ENCODE measurements at places on chromosomes 1 and 21. TPM values are rescaled to one million over a fixed set of nuclear protein-coding genes. Genes with fewer than 3 reads are reported as not detected.

The MANEAL gene
- total RNA-seq: 0.30 TPM

The TLR5 gene
- 0.14 TPM for total RNA-seq

The BSND gene
- total RNA-seq: not detected

The CRABP2 gene
- total RNA-seq: 19.9 TPM

The COPA gene
- total RNA-seq: 428 TPM

The VANGL1 gene
- 9.5 TPM for total RNA-seq

The GPATCH2 gene
- 20.6 TPM for total RNA-seq

The ZNF683 gene
- total RNA-seq: not detected

The EPHA8 gene
- not detected for total RNA-seq

The RNF187 gene
- 118 TPM for total RNA-seq

The PLEKHG5 gene
- total RNA-seq: 11.3 TPM

The MCOLN2 gene
- total RNA-seq: 0.30 TPM

The TEX50 gene
- total RNA-seq: not detected

The HNRNPCL4 gene
- total RNA-seq: not detected

The CHRNB2 gene
- total RNA-seq: 0.05 TPM

The LHX4 gene
- total RNA-seq: under 0.01 TPM

The ADGRB2 gene
- 28.5 TPM for total RNA-seq

The SPRR4 gene
- not detected for total RNA-seq

The C8A gene
- under 0.01 TPM for total RNA-seq

The CSMD2 gene
- 10.9 TPM for total RNA-seq

The TDRD5 gene
- not detected for total RNA-seq

The ZNF593OS gene
- total RNA-seq: not detected

The ADAM30 gene
- total RNA-seq: 0.05 TPM

The PTAFR gene
- total RNA-seq: 0.05 TPM

The TNNI3K gene
- not detected for total RNA-seq

The VCAM1 gene
- 64.1 TPM for total RNA-seq

The EYA3 gene
- 17.9 TPM for total RNA-seq

The PEAR1 gene
- total RNA-seq: 13.6 TPM

The COL6A2 gene
- 1,787 TPM for total RNA-seq

The MPZL1 gene
- 156 TPM for total RNA-seq

The NME7 gene
- total RNA-seq: 28.1 TPM

The TTLL10 gene
- not detected for total RNA-seq

The LCE1A gene
- total RNA-seq: not detected

The PNRC2 gene
- total RNA-seq: 102 TPM
